Natural killer cell (primary cell): ENCODE measurements at places on chromosomes 7 and 10.

DNA sequence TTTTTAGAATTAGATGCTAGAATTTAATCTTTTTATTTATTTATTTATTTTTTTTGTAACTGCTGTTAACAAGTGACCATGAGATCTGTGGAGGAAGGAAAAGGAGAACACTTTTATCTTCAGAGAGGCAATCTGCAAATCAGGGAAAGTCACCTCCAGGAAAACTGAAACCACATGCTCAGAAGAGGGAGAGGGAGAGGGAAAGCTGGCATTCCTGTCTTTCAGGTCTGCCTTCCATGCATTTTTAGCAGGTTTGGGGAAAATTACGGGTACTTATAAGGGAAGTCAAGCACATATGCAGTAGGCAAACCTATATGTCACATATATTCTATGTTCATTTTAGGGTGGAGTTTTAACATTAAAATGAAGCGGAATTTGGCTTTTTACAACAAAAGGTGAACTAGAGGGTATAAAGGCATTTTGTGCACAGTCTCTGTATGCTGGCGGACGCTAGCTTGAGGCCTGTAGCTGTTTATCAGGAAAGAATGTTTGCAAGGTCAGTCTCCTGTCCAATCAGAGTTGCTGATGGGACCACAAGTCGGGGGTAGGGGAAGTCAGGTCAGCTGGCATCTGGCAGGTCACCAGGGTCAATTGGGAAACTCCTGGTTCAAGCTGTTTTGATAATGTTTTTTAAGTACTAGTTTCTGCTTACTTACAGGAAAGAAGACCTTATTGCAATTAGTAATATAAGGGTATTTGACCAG, 333.5 kb downstream of the GPR158 start:
- no peak for DNase-seq

- DNase-seq: peak; percentile 55
Measured at GRCh38 chr10:100730725-100731406, 14.5 kb upstream of the PAX2 start.

GRCh38 chr7:34091321-34091917, 186.1 kb downstream of the BMPER start:
- peak; percentile 11 for DNase-seq

- DNase-seq: no peak
Measured at GRCh38 chr7:66452165-66452564, 176.5 kb upstream of the KCTD7 start.

DNA sequence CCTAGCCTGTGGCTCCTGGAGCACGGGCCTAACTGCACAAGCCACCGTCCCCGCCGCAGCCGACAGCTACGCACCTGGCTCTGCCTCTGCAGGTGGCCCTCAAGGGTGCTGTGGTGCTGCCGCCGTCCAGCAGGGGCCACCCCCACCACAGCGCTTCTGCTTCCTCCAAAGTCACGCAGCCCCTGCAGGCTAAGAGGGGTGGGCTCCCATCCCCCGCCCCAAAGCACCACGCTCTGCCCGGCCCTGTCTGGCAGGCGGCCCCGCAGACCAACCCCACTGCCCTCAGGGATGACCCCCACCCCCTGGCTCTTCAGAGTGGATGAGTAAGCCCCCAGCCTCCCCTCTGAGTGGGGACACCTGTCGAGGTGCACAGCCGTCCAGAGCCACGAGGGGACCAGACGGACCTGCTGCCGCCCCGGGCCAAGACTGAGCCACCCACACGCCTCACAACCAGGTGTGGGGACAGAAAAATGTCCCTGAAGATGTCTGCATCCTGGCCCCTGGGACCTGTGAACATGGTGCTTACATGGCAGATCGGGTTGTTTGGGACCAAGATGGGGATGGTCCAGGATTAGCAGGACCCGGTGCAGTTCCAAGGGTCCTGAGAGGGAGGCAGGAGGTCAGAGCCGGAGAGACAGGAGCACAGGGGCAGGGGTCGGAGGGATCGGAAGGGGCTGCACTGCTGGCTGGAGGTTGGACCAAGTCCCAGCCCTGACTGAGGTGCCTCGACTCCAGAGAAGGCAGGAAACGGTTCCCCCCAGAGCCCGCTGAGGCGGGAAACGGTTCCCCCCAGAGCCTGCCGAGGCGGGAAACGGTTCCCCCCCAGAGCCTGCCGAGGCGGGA, 9.0 kb upstream of the ADAP1 start:
- DNase-seq: no peak

DNA sequence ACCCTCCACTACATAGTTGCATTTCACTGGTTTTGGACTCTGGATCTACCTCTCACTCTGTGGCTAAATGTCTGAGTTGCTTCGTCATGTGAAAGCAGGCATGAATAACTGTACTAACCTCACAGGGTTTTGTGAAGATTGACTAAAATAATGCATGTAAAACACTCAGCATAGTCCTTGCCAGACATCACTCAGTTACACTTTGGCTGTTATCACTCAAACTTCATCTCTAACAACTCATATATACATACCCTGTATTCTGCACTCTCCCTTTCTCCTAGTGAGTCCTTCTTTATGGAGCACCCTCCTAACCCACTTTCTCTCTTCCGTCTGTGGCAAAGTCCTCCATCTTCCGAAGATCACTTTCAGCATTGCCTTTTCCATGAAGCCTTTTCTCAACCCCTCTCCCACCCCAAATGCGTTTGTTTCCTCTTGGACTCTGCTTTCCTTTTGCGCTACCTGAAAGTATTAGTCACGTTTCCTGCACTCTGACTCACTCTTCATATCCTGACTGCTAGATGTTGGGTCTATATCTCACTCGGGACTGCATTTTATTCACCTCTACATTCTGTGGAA, 72.6 kb downstream of the OSBPL3 start:
- no peak for DNase-seq

DNA sequence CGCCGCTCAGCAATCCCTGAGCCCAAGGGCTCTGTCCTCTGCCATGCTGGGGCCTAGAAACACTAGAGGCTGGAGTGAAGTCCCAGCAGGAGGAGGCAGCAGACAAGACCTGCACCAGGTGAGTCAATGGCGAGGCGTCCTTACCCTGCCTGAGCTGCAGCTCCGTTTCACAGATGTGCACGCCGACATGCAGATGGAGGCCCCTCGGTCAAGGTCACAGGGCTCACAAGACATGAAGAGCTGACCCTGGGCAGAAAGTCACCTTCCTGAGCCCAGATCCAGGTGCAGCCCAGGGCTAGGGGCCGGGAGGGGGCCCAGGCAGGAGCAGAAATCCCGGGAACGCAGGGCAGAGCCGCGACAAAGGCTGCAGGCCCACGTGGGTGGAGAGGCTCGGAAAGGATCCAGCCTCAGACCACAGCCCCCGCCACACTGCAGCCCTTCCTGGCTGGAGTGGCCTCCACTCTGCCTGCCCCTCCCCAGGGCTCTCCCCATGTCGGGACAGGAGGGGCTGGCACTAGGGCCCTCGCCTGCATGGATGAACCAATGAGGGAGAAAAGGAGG, 23.8 kb downstream of the PDGFA start:
- DNase-seq: no peak

DNA sequence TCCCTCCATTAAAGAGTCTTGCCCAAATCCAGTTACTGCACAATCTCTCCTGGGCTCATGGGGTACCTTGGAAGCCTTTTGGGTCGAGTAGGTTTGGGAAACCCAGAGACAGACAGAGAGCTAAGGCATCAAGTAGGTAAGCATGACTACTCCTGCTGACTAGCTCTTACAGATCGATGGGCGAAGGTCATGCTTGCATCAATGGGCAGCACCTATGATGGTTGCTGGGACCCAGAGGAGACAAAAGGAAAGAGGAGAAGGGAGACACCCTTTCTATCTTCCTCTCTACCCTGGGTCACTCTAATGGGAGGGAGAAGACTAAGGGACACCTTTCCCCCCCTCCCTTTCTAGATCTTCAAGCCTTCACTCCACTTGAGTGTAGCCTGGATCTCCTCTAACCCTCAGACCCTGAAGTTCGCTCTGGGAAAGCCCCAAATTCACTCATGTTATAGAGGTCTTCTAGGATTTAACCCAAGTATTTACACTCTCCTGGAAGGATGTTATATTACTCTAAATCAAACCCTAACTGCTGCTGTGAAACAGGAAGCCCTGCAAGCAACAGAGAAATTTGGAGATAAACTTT, 31.6 kb upstream of the ZNF746 start:
- DNase-seq: no peak

DNA sequence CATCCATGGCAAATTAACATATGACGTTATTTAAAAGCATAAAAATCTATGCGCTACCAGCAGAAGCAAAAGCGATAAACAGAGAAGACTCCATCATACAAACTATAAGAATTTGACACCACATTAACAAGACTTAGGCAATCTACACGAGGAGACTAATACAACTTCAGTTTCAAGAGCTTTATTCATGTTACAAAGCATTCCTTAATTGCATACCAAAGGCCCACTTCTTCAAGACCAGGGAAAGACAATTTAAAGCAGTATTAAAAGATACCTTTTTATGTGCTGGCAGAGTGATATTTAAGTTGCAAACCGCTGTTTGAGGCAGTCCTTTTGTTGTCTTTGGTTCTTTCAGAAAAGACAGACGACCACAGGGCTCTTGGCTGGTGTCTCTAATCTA, 176.0 kb upstream of the CCDC6 start:
- DNase-seq: no peak

GRCh38 chr7:37751096-37751495, 67.5 kb downstream of the GPR141 start:
- no peak for DNase-seq
